Stimulated activated CD4-positive, alpha-beta T cell treated with anti-CD3 and anti-CD28 coated beads, TNF-alpha, amount 100 ng/mL, for 1 hour (primary cell): ENCODE measurements at places on chromosomes 2 and 18.

DNA sequence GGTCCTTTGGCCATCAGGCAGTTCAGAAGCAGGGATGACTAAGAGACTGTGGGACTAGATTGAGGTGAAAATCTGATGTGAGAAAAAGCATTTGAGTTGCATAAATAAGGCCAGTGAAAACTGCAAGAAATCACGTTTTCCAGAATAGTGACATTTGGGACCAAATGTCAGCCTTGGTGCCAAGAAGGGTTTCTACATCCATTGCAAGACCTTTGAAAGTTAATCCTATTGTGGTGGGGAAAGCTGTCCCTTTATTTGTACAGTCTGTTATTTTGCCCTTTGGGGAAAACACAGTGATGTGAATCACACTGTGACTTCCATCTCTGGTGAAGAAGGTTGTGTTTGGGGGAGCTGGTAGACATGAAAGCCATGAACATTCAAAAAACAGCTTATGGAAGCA, 153.5 kb upstream of the SIX2 start:
- no peak for DNase-seq

DNA sequence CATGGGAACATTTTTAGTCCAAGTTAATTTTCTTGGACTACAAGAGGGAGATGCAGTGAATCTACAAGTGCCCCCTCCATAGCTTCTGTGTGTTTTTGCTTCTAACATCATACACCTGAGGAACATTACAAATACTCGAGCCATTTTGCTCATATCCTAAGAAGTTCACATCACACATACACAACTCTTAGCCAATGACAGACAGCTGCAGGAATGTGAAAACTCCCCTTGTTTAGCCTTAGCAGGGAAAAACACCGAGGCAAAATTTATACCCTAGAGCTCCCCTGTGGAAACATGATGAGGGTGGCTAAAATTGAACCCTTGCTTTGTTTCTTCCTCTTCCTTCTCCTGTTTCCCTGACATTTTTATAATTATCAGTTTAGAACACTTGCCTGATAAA, 928.3 kb upstream of the NRXN1 start:
- no peak for DNase-seq

DNA sequence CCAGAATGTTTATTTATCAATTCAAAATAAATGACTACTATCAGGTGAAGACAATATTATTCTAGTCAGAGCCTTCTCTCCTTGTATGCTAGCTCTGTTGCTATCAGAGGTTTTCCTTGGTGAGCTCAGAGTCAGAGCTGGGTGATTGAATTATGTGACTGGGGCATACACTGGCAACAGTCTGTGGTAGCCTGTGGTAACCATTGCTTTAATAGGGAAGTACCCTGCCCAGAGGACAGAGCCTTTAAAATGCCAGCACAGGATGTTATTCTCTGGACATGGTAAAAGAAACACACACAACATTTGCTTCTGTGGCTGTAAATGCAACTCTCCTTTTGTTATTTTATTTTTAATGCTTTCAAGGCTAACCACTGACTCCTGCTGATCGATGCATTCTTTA, 124.7 kb downstream of the PPP1R1C start:
- no peak for DNase-seq

DNA sequence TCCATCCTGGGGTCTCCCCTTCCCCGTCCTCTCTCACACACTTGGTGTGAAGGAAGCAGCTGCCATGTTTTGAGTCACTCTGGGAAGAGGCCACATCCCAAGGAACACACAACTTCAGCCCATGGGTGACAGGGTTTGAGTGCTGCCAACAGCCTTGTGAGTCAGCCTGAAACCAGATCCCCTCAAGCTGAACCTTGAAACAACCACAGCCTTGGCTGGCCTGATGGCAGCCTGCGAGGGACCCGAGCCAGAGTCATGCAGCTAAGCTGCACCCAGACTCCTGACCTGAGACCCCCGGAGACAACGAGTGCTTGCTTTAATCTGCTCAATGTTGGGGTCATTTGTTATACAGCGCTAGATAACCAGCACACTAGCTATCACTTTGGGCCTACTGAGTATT, 19.3 kb upstream of the MC2R start:
- DNase-seq: no peak

DNA sequence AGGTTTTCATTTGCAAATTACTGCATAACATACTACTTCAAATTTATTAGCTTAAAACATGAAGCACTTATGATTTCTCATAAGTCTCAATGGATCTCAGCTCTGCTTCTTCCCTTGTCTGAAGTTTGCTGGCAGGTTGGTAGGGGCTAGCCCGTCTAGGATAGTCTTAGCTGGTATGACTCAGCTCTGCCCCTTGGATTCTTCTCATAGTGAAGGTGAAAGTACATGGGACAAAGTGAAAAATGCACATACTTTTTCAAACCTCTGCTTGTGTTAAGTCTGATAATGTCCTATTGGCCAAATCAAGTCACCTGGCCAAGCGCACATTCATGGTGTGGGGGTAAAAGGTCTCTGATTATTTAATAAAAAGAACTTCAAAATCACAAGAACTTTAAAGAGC, 184.8 kb upstream of the VWC2L start:
- no peak for DNase-seq

DNA sequence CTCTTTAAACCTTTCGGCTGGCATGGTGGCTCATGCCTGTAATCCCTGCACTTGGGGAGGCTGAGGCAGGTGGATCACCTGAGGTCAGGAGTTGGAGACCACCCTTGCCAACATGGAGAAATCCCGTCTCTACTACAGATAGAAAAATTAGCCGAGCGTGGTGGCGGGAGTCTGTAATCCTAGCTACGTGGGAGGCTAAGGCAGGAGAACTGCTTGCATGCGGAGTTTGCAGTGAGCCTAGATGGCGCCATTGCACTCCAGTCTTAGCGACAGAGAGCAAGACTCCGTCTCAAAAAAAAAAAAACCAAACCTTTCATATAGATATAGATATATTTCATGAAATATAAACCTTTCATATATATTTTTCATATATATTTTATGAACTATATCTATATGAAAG, 864.7 kb downstream of the TRIB2 start:
- DNase-seq: no peak

DNA sequence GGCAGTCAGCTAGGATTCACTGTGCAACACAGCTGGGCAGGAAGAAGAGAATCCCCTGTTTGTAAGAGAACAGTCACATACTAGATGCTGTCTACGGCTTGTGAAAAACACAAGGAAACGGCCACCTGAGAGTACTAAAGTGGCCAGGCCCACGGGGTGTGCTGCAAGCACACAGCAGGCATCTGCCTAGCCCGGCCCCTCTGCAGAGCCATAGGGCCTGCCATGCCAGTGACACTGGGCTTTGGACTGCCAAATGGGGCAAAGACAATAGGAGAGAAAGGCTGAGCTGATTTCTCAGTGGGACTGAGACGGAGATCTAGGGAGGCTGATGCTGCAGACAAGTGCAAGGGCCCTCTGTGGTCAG, 10.3 kb downstream of the TUBB6 start:
- no peak for DNase-seq

GRCh38 chr2:188292348-188293239, 920 bp downstream of the GULP1 start:
- no peak for DNase-seq

DNA sequence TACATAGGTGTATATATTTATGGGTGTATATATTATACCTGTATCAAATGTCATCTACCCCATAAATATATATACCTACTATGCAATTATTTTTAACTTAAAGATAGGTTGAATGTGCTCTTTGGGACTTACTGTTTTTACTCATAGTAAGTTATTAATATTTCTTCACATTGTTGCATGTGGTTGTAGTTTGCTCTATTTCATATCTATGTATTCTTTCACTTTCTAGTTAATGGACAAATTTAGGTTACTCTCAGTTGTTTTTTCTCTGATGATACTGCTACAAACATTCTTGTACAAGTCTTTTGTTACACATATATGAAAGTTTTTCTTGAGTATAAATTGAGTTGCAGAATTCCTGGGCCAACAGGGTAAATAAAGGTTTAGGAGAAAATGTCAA, 601.8 kb upstream of the ID2 start:
- no peak for DNase-seq

- DNase-seq: no peak
Measured at GRCh38 chr18:417495-417894, 83.0 kb downstream of the COLEC12 start.

GRCh38 chr2:150643114-150643725, 155.8 kb upstream of the RND3 start:
- no peak for DNase-seq

DNA sequence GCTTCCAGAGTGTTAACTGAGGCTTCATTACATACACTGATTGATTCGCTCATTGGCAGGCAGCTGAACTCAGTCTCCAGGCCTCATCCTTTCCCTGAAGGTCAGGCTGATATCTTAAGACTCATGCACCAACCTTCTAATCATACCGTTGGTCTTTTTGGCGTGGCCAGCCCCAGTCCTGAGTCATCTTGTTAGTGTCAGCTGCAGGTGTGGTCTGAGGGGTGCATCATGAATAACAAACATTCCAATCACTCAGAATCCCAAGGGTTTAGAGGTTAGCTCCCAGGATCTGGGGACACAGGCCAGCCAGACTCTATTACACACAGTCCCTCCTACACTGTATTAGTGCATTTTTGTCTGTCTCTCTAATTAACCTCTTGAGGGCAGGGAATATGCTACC, 271.5 kb downstream of the HRH4 start:
- DNase-seq: no peak

GRCh38 chr2:198004921-198005829, 200.8 kb downstream of the PLCL1 start:
- peak; percentile 7 for DNase-seq

- no peak for DNase-seq
Measured at GRCh38 chr2:176768185-176768584, 444.4 kb upstream of the HNRNPA3 start.

GRCh38 chr2:61356261-61356957, 114.5 kb downstream of the USP34 start:
- no peak for DNase-seq

- no peak for DNase-seq
Measured at GRCh38 chr2:18924386-18924785, 335.0 kb upstream of the NT5C1B start.
